H1 (cell line): ENCODE measurements at places on chromosomes 4 and X. TPM values are rescaled to one million over a fixed set of nuclear protein-coding genes. Genes with fewer than 3 reads are reported as not detected.

- no peak for DNase-seq
These were observed 88.6 kb upstream of the MAML3 start for GRCh38 chr4:140242357-140243277.

GRCh38 chrX:96407072-96407471, 277.6 kb upstream of the DIAPH2 start:
- no peak for DNase-seq

DNA sequence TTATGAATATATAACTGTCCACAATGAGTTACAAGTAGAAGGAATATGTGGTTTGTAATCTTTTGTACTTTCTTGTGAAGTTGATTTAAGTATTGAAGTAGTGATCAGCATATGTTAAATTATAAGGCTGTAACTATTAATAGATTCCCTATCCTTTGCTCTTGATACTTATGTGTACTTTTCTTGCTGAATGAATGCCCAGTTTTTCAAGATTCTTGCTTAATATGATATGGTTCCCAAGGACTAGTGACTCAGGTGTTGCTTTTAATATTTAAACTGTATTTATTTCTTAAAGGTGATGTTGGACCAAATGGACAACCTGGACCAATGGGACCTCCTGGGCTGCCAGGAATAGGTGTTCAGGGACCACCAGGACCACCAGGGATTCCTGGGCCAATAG, 121.7 kb downstream of the IRS4 start:
- no peak for DNase-seq

DNA sequence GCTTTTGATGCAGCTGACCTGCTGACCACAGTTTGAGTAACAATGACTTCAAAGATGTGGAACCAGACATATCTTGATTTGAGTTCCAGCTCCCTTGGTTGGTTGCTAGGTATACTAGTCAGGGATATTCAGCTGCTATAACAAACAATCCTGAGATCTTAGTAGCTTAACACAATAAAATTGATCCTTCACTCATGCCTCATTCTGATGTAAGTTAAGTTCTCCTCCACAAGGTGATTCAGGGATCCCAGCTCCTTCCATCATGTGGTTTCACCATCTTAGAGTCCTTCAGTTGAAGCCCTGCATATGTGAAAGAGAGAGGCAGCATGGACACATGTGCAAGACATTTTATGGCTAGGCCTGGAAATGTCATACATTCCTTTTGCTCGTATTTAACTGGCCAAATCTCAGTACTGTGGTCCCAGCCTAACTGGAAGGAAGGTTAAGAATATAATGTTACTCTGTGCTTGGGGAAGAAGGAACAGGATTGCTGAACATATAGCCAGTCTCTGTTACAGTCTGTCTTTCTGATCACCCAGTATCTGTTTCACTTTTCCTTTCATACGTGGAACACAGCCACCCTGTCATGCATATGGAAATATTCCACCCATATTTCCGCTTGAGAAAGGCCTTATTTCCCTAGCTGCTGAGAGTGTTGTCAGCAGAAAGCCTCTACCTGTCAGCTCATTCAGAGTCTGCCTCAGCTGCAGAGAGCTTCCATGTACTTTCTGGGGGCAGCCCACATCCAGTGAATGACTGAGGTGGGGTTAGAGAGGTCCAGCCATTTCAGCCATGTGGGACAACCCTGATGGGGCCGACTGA, 7.1 kb downstream of the SMIM9 start:
- no peak for DNase-seq

Gene PABPC1L2A
- 0.32 and 0.73 TPM in 2 replicates for total RNA-seq

Gene HOPX
- total RNA-seq, result not detected in 2 replicates
